ENCODE measurements at places on chromosomes 7 and 10.

GRCh38 chr10:93219347-93219746 is 145.7 kb downstream of the CYP26A1 start:
- H3K27me3 ChIP-seq: no peaks in the 10 kb centered on the region
- no peaks in the 10 kb centered on the region for H3K4me1 ChIP-seq
- H3K27ac ChIP-seq: no peak overlapping the region
- H3K4me3 ChIP-seq: no peak overlapping the region

DNA sequence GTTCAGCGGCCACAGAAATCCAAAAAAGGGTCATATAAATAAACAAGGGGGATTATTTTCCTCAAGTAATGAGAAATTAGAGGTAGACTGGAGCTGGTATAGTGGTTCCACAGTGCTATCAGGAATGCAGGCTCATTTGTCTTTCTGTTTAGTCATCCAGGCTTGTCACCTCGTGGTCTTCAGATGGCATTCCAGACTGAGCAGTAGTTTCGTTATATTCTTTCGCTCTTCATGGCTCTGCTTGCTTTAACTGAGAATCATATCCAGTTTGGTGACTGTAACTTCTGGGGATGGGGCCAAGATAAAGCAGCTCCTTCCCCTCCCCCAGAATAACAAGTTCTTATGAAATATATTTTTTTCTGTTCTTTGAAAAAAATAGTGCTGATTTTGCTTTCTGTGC is 9.5 kb downstream of the ANKIB1 start:
- peaks cover 8% of the 10 kb centered on the region for H3K4me1 ChIP-seq
- H3K4me3 ChIP-seq: peak overlapping the region; percentile 56
- H3K27me3 ChIP-seq: no peaks in the 10 kb centered on the region
- no peaks in the 10 kb centered on the region for H3K36me3 ChIP-seq
- peak overlapping the region; percentile 63 for H3K27ac ChIP-seq

- no peak for DNase-seq
- H3K36me3 ChIP-seq: no peaks in the 10 kb centered on the region
- H3K27ac ChIP-seq: no peak overlapping the region
- H3K4me3 ChIP-seq: no peak overlapping the region
- no peaks in the 10 kb centered on the region for H3K27me3 ChIP-seq
Observed at GRCh38 chr10:1358860-1359625, 302.9 kb downstream of the WDR37 start.

DNA sequence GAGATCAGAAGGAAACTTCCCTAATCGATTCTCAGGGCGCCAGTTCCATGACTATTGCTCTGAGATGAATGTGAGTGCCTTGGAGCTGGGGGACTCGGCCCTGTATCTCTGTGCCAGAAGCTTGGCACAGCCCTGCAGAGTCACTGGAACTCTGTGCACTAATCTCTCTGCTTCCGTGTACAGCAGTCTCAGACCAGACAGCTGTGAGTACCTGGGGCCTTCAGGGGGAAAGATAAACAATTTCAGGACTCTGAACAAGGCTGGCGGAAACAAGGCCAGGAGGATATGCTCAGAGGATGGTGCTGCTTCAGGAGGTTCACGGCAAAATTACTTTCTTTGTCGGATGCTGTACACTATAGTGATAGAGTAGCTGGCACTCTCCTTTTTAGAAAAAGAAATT is 131.7 kb upstream of the PRSS58 start:
- DNase-seq: no peak
- no peak overlapping the region for H3K4me3 ChIP-seq
- H3K27me3 ChIP-seq: no peaks in the 10 kb centered on the region
- no peaks in the 10 kb centered on the region for H3K36me3 ChIP-seq
- H3K4me1 ChIP-seq: no peaks in the 10 kb centered on the region

GRCh38 chr10:106506526-106507283 is 657.8 kb downstream of the SORCS1 start:
- DNase-seq: no peak
- no peaks in the 10 kb centered on the region for H3K4me1 ChIP-seq
- no peaks in the 10 kb centered on the region for H3K36me3 ChIP-seq
- H3K27me3 ChIP-seq: no peaks in the 10 kb centered on the region
- H3K27ac ChIP-seq: no peak overlapping the region

- no peaks in the 10 kb centered on the region for H3K27me3 ChIP-seq
- DNase-seq: no peak
- no peaks in the 10 kb centered on the region for H3K36me3 ChIP-seq
- H3K27ac ChIP-seq: peak overlapping the region; percentile 74
Observed at GRCh38 chr7:137944168-137944567, 57.7 kb downstream of the CREB3L2 start.

GRCh38 chr7:112116358-112116757 is 89.8 kb downstream of the DOCK4 start:
- DNase-seq: no peak
- H3K27me3 ChIP-seq: no peaks in the 10 kb centered on the region
- no peak overlapping the region for H3K27ac ChIP-seq
- H3K4me3 ChIP-seq: no peak overlapping the region
- peaks cover 10% of the 10 kb centered on the region for H3K4me1 ChIP-seq

DNA sequence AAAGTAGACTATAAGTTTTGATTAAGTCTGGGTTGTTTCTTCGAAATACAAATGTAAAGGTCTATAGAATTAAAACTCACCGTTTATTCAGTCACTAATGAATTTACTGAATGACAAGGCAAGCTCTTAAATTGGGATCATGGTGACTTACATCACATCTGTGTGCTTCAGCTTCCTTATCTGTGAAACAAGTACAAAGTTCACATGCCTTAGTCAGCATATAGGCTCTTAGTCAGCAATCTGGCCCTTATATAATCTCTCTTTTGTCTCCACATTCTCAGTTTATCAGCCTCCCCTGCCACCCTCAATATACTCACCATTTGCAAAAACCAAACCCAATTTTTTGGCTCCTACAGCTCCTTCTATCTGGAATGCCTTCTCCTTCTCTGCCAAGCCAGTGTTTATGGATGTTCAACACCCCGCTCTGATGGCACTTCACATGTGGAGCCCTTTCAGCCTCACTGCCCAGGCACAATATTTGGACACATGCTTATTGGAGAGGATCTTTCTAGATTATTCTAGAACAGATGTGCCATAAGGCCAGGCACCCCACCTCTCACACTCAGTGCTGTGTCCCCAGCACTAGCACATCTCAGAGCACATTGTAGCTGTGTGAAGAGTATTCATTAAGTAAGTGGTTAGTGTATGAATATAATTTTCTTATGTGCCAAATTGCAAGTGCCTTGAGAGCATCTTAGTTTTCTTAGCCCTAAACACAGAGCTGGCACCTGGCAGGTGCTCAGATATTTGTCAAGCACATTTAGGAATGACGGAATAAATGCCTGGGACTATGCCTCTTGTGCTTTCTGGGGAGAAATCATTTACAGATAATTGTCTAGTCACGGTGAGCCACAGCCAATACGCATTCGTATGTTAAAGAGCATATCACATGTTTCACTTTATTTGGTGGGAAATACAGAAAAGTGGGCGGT is 9.8 kb upstream of the LAMB1 start:
- no peaks in the 10 kb centered on the region for H3K36me3 ChIP-seq
- DNase-seq: no peak
- H3K27me3 ChIP-seq: no peaks in the 10 kb centered on the region
- H3K4me3 ChIP-seq: no peak overlapping the region
- H3K4me1 ChIP-seq: no peaks in the 10 kb centered on the region

- no peak overlapping the region for H3K4me3 ChIP-seq
- no peaks in the 10 kb centered on the region for H3K36me3 ChIP-seq
- H3K27ac ChIP-seq: no peak overlapping the region
- no peaks in the 10 kb centered on the region for H3K27me3 ChIP-seq
- no peak for DNase-seq
Observed at GRCh38 chr10:77964811-77965210, 38.3 kb upstream of the DLG5 start.

DNA sequence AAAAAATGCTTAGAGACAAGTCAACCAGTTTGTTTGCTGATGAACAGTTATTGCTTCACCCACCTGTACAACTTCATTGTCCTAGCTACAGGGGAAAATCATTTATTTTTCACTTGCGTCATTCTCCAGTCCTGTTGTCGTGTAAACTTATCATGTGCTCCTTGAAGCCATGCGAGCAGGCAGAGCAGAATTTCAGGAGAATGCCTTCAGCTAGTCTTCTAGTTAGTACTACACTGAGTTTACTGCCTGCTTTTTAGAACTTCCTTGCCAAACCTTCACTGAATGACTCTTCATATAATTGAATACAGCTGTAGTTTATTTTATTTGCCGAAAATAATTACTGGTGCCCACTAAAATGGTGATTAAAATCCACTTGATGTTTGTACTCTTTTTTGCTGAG is 15.6 kb downstream of the RPA3 start:
- peaks cover 54% of the 10 kb centered on the region for H3K4me1 ChIP-seq
- no peak overlapping the region for H3K27ac ChIP-seq
- no peak for DNase-seq
- no peaks in the 10 kb centered on the region for H3K36me3 ChIP-seq
- H3K27me3 ChIP-seq: no peaks in the 10 kb centered on the region

DNA sequence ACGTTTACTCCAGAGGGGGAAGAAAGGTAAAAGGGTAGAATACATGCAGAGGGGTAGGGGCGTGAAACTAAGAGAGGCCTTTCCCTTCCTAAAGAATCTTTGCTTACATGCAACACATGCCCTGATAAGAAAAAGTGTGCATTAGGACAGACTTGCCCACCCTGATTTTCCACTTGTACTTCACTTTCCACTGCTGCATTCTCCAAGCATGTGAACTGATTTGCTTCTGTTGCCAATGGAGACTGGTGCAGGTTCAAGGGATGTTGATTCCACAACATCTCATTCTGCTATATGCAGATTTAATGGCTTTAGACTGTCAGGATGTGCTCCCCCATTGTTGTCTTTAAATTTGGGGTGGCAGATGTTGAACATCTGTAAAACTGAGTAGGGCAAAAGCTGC is 237.5 kb upstream of the TCF7L2 start:
- no peak overlapping the region for H3K4me3 ChIP-seq
- H3K36me3 ChIP-seq: no peaks in the 10 kb centered on the region
- H3K27me3 ChIP-seq: no peaks in the 10 kb centered on the region
- no peaks in the 10 kb centered on the region for H3K4me1 ChIP-seq

GRCh38 chr7:8063706-8064297 is 95.2 kb downstream of the GLCCI1 start:
- H3K4me1 ChIP-seq: no peaks in the 10 kb centered on the region
- no peak overlapping the region for H3K4me3 ChIP-seq
- no peaks in the 10 kb centered on the region for H3K36me3 ChIP-seq
- DNase-seq: no peak
- H3K27me3 ChIP-seq: no peaks in the 10 kb centered on the region

DNA sequence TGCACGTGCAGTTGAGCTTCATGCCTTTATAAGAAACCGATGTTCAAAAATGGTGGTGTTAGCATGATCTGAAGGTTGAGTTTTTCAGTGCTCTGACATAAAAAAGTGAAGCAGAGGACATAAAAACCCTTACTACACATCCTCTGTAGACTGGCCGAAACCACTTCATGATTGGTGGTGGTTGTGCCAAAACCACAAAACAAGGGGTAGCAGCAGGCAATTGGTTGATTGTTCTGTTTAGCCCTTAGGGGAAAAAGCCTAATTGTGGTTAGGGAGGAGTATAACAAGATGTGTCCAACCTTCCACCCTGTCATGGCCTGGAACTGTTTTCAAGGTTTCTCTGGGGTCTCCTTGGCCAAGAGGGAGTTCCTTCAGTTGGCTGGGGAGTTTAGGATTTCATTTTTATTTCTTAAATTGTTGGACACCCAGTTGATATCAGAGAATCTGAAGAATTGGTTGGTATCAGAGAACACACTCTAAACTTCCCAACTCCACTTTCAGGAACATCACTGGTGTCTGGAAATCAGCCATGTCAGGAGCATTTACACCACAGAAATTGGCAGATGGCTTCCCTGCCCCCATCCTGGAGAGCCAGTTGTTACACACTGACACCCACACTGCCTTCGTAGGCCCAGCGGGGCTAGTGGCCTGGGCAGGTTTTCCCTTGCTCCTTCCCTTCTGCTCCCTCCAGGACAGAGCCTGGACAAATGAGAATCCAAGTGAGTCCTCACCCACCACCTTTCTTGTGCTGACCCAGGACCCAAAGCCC is 18.8 kb downstream of the MRPS24 start:
- no peak for DNase-seq
- no peaks in the 10 kb centered on the region for H3K27me3 ChIP-seq
- H3K36me3 ChIP-seq: no peaks in the 10 kb centered on the region
- no peaks in the 10 kb centered on the region for H3K4me1 ChIP-seq

DNA sequence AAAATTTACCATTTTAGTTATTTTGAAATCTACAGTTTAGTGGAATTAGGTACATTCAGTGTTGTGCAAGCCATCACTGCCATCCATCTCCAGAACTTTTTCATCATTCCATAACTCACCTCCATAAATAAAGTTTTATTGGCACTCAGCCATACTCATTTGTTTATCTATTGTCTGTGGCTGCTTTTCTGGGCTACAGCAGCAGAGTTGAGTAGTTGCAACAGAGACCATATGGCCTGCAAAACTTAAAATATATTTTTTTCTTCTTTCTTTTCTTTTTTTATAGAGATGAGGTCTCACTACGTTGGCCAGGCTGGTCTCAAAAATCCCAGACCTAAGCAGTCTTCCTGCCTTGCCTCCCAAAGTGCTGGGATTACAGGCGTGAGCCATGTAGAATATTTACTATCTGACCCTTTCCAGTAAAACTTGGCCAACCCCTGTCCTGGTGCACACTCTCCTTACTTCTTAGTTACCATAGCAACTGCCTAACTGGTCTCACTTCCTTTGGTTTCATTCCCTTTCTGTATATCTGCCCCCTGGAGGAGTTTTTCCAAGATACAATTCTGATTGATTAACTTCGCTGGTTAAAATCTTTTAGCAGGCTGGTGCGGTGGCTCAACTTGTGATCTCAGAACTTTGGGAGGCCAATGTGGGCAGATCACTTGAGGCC is 133.2 kb downstream of the CUX1 start:
- H3K27ac ChIP-seq: no peak overlapping the region
- no peaks in the 10 kb centered on the region for H3K27me3 ChIP-seq
- H3K4me3 ChIP-seq: no peak overlapping the region
- no peak for DNase-seq

DNA sequence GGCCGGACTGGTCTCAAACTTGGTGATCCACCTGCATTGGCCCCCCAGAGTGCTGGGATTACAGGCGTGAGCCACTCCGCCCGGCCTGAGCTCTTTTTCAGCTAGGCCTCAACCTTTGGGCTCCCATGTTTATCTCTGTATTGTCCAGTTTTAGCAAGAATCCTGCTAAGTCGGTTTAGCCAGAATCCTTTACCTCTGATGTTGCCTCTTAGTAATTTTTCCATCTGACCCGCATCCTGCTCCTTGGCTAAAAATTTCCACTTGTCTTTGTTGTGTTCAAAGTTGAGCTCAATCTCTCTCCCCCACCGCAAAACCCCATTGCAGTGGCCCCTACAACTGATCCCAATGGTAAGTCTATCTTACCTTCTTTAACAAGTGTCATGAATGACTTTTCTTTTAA is 20.7 kb upstream of the ST7 start:
- no peaks in the 10 kb centered on the region for H3K36me3 ChIP-seq
- H3K27ac ChIP-seq: no peak overlapping the region
- no peaks in the 10 kb centered on the region for H3K27me3 ChIP-seq
- no peaks in the 10 kb centered on the region for H3K4me1 ChIP-seq
